ENCODE measurements at places on chromosomes 3 and 15.

DNA sequence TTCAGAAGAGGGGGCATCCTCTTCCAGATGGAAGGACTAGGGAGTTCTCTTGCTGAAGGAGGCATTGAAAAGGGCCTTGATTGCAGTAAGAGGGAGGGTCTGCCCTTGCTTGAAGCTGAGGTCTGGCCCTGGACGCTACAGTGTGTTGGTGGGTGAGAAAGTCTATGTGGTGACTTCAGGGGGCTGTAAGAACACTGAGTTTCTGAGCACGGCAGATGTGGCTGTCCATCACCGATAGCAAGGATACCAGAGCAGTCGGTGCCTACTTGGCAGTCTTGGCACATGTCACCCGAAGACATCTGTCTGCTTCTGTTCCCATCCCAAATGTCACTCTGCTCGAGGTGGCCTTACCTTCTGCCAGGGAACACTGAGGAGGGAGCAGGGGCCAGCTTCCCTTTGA lies 631.1 kb upstream of the CFAP20DC start:
- no peak for DNase-seq

DNA sequence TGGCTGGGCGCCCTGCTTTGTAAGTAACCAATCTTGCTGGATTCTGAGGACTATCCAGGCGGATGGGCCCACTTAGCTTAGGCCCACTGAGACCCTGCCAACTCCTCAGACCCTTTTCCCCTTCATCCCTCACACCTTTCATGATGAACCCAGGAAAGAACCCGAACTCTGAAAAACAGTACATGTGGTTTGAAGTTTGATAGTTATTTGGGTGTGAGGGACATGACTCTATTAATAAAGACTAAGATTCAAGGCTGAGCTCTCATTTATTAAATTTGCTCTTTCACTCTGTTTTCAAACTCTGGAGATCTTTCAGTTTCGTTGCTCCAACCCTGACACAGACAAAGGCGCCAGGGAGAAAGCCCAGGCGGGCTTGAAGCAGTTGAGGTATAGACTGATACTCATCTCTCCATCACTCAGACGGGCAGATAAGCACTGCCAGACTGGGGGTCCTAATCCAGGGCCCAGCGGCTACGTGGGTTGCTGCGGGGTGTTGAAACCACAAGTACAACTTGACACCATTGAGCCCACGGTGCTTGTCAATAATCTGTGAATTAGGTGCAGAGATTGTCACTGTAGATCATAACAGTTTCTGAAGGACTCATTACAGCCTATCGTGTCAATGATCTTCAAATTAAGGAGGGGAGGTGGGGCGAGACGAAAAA lies 7.2 kb upstream of the SOX2 start:
- no peak for DNase-seq

GRCh38 chr3:41629986-41630385 lies 331.9 kb downstream of the ULK4 start:
- no peak for DNase-seq

GRCh38 chr3:63089007-63089750 lies 188.9 kb upstream of the SYNPR start:
- DNase-seq, result no peak

- no peak for DNase-seq
Measured at GRCh38 chr3:159654183-159655134, 334.2 kb upstream of the IL12A start.

GRCh38 chr3:122727294-122727693 lies 46.7 kb downstream of the PARP14 start:
- no peak for DNase-seq

- no peak for DNase-seq
Measured at GRCh38 chr3:81531846-81532245, 229.6 kb downstream of the GBE1 start.

DNA sequence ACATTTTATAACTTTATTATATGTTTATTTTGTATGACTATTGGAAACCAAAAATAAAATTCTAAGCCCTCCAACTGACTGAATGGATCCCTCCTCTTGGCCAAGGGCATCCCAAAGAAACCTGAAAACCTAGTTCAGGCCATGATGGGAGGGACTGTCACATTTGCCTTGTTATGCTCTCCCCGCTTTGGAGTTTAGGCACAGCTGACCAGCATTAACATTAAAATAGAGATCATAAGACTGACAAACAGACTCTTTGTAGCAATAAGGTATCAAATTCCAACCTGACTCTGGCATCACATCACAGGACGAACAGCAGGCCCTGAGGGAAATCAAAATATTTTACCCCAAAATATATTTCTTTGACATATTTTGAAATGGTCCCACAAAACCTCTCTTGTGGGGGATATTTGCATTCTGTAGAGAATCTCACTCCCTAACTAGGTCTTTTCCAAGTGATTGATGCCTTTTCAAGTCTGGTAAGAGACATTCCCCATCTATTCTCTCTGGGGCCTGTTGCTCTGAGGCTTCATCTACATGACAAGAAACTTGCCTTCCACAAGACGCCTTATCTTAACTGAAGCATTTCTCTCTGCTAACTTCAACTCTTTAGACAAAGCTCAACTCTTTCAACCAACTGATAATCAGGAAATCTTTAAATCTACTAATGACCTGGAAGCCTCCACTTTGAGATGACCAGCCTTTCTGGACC lies 81.8 kb upstream of the PRR23E start:
- DNase-seq, result no peak

GRCh38 chr3:46905661-46906451 lies 28.3 kb downstream of the PTH1R start:
- no peak for DNase-seq

GRCh38 chr3:35849963-35850362 lies 210.6 kb downstream of the ARPP21 start:
- DNase-seq, result no peak

DNA sequence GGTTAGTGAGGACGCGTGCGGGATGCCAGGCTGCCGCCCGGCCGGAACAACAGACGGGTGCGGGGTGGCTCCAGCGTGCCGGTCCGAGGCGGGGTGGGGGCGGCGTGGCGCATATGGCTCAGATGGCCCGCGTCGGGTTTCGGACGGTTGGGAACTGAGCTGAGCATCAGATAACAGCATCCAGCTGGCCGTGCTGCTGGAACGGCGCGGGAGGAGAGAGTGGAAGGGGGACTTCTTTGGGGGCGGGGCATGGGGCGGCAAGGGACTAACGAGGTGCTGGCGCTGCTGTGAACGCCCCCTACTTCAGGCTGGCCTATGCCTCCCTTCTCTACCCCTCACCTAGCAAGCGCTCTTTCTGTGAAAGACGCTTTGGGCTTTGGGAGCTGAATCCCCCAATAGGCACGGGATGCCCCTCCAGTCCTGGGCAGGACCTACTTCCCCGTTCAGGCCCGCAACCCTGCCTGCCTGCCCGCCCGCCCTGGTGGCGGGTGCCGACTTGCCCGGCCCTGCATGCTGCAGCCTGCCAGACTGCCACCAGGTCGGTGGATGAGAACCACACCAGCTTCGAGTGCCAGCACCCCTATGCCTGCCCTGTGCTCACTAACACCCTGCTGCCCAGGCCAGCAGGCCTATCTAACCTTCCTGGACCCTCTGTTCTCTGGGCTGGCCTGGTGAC lies 542 bp downstream of the INKA1 start:
- no peak for DNase-seq

DNA sequence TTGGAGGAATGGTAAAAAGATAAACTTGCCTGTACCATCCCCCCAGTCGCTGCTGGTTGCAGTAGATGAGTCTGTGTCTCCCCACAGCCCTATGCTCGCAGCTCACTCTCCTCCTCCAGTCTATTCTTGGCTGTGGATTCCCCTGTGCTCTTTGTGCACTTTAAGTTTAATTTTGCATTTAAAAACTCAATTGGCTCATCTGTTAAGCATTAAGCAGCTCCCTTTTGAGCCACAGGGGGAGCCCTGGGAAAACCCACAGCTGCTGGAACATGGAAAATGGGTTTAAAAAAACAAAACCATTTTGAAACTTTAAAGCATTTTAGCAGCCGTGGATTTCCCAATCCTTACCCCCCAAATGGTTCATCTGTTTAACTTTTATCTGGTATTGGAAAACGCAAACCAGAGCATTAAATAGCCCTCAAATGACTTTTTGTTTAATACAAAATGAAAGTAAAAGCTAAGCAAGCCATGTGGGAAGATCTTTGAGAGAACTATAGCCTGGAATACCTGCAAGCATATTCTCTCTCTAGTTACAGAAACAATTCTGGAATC lies 536.9 kb downstream of the ZIC1 start:
- peak; percentile 82 for DNase-seq

- DNase-seq, result peak; percentile 48
Measured at GRCh38 chr15:39135989-39136388, 444.9 kb upstream of the THBS1 start.

- DNase-seq, result peak; percentile 74
Measured at GRCh38 chr3:193843474-193844301, 250.7 kb downstream of the OPA1 start.

- no peak for DNase-seq
Measured at GRCh38 chr3:79006077-79006476, 761.7 kb downstream of the ROBO1 start.

GRCh38 chr3:149965278-149965677 lies 5.4 kb downstream of the PFN2 start:
- no peak for DNase-seq

DNA sequence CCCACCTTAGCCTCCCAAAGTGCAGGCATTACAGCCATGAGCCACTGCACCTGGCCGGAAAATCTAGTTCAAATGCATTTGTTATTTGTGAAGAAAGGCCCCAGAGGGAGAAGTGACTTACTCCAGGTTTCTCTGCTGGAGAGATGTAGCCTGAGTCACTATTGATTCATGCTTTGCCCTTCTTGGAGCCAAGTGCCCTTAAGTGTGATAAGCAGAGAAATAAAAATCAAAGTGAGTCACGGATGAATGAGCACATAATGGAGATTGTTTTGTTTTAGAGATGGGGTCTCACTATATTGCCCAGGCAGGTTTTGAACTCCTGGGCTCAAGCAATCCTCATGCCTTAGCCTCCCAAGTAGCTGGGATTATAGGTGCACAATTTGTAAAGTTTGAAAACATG lies 33.1 kb downstream of the CDC25A start:
- peak; percentile 45 for DNase-seq

GRCh38 chr3:25091934-25092333 lies 336.1 kb upstream of the RARB start:
- no peak for DNase-seq

DNA sequence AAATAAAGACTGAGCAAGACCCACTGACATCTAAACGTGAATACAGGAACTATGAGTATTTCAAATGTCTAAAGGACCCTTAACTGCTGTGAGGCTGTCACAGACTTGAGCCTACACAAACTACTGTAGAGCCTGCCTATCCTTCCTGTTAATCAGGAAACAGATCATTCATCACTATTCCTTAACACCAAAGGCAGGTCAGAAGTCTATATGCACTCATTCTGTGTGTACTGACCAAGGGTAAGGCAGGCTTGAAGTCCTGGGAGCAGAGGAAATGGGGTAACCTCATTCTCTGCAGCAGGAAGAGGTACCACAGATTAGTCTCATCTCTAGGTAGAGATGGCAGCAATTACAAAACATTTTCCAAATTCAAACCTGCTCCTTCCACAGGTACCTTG lies 30.7 kb downstream of the NPTN start:
- no peak for DNase-seq

- no peak for DNase-seq
Measured at GRCh38 chr3:72034986-72035385, 250.0 kb upstream of the PROK2 start.

DNA sequence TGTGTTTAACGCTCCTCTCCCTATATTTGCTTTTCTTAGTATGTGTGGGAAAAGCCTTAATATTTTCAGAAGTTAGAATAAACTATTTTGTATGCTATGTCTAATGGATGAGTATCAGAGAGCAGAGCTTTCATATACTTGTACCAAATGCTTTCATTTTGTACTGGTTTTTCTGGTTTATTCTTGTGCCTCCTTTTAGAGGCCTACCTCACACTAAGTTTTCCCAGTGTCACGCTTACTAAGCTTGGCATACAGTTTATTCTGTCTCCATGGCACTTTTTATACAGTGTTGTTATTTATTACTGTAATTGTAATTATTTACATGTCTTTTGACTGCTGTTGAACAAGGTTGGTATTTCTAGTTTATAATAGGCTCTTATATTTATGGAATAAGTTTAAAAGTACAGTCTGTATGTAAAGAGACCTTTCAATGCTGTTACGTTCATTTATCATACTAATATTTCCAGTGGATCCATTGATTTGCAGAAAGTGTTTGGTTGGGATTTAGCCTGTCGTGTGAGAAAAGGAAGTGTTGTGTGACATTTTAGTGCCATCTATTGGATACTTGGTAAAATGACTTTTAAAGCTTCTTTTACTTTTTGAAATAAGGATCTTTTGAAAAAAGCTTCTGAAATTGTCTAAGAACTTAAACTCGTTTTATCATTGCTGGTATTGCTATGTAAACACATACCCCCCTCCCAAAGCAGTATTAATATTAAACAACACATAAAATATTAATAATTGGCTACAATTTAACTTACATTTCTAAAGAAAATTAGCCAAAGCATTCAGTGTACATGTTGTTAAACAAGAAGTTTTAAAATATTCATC lies 5.2 kb upstream of the EBLN2 start:
- DNase-seq, result peak; percentile 32

DNA sequence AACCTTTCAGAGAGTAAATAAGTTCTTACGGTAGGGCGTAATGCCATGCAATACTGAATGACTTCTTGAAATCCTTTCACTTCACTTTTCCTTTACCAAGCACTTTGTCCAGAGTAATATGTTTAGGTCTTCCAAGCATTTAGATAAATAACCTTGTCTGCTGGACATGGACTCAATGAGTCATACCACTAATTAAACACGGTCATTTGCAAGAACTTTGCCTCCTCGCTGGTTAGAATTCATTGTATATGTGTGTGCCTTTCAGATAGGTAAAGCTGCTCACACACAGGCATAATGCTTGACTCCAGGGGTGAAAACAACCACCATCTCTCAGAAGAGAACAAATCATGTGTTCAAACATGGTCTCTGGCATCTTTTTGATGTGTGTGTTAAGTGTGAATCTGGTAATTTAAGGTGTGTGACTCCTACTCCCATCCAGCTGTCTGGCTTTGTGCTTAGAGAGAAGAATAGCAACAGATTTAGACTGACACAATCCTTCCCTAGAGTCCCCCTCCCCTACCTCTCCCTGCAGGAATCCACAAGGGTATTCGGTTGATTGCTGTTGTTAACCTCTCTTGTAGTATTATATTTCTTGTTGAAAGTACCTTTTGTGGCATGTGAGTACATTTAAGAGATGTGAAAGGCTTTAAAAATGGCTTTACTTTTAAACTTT lies 419.0 kb downstream of the CNTN4 start:
- no peak for DNase-seq

DNA sequence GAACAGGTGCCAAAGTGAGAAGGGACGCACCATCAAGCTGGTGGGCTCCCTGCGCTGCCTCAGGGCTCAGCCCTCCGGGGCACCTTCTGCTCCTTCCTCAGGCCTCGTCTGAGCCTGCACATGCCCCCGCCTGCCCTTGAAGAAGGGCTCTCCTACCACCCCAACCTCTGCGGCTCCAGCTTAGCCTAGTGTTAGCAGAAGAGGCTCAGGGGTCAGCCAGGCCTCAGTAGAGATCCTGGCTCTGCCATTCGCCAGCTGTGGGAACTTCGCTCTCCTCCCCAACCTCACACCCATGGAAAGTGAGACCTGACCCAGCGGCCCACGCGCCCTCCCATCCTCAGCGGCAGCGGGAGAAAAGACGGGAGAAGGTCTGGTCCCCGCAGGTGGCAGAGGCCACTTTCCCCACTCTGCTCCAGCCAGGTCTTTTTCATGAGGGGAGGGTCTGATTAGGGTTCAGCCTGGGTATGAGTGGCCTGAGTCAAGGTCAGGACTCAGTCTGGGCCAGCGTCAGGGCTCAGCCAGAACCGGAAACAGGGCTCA lies 8.2 kb downstream of the GRIP2 start:
- no peak for DNase-seq

GRCh38 chr3:111282024-111282423 lies 210.4 kb downstream of the NECTIN3 start:
- DNase-seq, result no peak

All from ACHN (cell line).